ENCODE measurements at places on chromosomes 16 and 17.
A peak's percentile ranks its signal among the peaks of the same experiment; 100 is the strongest.

GRCh38 chr17:47159315-47159714 is 29.8 kb downstream of the CDC27 start:
- no peak for DNase-seq

GRCh38 chr16:72367851-72368250 is 195.9 kb upstream of the PMFBP1 start:
- no peak for DNase-seq

DNA sequence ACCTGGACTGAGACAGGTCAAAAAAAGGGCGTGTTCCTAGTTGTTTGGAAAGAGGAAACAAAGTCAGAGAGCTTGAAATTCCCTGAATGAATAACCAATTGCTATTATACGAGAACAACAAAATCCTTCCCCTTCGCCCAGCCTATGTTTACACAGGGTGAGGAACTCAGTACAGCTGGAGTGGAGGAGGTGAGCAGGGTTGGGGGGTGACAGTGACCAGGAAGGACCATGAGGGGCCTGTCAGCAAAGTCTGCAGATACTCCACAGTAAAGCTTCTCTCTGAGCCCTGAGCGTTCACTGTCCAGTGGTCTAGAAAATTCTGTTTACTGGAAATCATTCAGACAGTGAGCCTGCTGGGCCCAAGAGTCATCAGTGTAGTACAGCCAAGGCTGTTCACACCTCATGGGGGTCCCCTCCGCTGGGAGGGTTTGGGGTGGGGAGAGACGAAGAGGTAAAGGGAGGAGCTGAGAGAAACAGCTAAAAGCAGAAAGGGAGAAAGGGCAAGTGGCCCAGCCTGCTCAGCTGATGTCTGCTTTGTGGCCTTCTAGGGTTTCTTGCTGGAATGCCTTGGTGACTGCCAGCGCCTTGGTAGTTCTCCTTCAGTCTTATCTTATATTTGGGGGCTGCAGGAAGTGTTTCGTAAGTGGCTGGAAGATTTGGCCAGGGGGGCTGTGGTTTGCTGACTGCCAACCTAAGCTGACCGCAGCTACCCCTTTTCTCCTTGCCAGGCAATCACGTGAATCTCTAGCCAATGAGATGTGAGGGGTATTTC is 5.7 kb downstream of the DUSP3 start:
- no peak for DNase-seq

DNA sequence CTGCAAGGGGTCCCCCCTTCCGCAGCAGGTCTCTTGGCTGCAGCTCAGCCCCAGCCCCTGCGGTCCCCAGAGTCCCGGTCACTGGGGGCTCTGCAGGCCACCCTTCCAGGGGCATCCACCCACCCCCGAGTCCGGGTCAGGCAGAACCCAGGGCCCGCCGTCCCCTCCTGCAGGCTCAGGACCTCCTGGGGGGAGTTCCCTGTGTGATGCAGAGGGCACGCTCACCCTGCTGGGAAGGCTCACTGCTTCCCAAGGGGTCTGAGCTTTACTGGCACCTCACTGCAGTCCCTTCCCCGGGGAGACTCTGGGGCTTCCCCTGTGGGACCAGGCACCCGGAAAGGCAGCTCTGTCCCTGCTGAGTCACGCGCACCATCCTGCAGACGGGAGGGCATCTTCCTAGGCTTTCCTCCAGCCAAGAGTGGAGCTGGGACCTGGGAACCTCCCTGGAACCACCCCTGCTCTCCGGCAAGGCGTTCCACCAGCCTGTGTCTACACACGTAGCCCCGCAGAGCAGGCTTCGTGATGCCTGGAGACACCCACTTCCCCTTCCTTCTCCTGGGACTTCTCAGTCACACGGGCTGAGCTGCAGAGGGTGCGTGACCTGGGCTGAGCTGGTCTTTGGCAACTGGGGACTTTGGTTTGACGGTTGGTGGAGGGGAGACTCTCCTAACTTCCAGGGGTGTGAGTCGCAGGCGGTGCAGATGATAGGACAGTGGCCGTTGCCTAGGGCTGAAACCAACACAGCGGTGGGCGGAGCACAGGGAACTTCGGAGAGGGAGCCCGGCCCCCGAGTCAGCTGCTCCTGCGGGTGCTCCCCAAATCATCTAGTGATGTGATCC is 23.4 kb downstream of the SLC25A10 start:
- no peak for DNase-seq

- DNase-seq, result no peak
These were observed 22.3 kb downstream of the PTRH2 start for GRCh38 chr17:59684967-59685366.

DNA sequence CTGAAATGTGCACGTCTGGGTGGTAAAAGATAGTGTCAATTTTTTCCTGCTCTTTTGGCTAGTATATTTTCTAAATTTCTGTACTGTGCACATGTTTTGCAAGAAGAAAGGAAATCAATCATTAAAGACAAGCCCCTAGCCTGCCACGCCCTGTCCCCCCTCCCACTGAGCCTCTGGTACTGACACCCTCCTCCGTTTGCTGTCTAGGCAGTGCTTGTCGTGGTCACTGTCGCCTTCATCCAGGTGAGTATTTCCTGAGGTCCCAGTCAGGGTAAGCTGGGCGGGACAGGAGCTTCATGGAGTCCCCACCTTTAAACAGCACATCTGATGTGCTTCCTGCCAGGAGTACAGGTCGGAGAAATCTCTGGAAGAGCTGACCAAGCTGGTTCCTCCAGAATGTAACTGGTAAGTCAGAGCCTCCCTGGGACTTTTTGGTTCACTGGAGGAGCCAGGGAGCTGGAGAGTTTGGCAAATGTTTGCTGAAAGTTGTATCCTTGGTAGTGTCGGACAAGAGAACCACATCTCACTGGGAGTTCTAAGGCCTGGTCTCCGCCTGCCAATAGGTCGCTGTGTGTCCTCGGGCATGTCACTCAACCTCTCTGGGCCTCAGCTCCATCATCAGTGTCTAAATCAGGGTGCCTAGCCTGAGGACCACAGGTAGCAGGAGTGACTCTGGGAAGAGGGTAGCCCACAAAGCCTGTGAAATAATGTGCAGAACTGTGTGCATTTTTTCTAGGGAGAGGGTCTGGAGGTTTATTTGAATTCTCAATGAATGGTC is 42.2 kb downstream of the ATP2C2 start:
- no peak for DNase-seq

DNA sequence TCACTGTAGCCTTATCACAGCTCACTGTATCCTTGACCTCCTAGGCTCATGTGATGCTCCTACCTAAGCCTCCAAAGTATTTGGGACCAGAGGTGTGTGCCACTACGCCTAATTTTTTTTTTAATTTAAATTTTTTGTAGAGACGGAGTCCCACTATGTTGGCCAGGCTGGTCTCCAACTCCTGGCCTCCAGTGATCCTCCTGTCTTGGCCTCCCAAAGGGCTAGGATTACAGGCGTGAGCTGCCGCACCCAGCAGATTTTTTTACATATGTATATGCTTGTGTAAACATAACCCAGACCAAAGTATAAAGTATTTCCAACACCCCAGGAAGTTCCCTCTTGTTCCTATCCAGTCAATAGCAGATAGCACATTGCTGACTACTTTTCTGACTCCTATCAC is 1.7 kb upstream of the PGP start:
- DNase-seq, result no peak

- no peak for DNase-seq
These were observed 2.4 kb downstream of the NDE1 start for GRCh38 chr16:15652293-15653001.

DNA sequence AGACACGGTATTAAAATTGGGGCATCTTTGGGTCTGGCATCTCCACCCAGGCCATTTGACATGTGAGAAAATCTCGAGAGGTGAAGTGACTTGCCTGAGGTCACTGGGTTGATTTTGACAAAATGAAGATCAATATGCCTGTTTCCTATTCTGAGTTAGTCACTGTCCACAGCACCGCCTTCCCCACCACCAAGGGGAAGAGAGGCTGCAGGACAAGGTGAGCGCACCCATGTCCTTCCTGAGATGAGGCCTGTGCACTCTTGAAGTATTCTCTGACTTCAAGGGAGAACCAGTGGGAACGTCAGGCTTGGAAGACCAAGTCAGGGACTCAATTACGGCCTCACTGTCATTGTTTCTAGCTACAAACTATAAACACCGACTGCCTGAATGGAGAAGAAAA is 49.9 kb upstream of the WSB1 start:
- no peak for DNase-seq

DNA sequence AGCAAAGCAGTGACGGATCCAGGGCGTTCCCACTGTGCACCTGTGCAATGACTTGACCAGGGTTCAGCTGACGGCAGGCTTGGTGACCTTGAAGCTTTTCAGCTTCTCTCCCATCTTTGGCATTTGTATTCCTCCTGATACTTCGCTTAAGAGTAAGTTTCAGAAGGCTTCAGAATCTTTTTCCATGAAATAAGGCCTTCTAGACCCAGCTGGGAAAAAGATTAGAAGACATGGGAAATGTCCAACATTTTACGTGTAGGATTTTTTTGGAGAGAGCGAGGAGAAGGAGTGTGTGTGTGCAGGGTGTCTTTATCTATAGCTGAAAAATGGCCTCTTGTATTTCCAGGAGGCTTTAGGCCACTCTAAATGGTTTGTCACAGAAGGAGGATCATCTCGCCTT is 104.1 kb downstream of the BANP start:
- DNase-seq, result no peak

- no peak for DNase-seq
These were observed 42.1 kb downstream of the TMEM114 start for GRCh38 chr16:8548166-8548565.

- no peak for DNase-seq
These were observed 6.5 kb upstream of the USP32 start for GRCh38 chr17:60398227-60398959.

- no peak for DNase-seq
These were observed 39.2 kb upstream of the SLC12A3 start for GRCh38 chr16:56825826-56826225.

GRCh38 chr17:68740555-68741447 is 139.6 kb upstream of the FAM20A start:
- DNase-seq, result no peak

GRCh38 chr16:84629580-84629979 is 11.7 kb upstream of the COTL1 start:
- no peak for DNase-seq

DNA sequence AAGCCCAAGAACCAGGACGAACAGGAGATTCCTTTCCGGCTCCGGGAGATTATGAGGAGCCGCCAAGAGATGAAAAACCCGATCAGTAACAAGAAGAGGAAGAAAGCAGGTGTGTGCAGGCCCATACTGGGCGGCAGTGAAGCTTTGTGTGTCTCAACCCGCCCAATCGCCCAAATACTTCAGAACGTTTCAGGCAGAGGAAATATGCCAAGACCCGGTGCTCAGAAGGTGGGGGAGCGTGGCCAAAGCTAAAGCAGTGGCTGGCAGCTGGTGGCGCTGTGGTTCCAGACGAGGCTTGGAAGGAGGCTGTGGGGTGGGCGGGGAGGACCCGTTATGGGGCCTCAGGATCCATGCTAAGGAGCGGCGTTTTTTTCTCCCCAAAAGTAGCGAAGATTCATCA is 1.2 kb downstream of the CCDC137 start:
- DNase-seq, result no peak

DNA sequence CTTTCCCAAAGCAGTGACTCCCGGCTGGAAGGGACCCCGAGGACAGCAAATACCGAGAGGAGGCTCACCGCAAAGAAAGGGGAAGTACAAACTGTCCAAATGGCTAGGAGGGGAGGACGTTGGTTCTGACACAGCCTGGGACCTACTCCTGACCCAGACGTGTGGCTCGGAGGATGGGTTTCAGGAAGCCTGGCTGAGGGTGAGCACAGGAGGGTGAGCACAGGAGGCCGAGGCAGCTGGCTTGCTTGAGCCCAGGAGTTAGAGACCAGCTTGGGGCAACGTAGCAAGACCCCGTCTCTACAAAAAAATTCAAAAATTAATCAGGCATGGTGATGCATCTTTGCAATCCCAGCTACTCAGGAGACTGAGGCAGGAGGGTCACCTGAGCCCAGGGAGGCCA is 83.2 kb downstream of the C16orf78 start:
- no peak for DNase-seq

- DNase-seq, result no peak
These were observed 3.9 kb upstream of the SOX9 start for GRCh38 chr17:72116661-72117521.

- DNase-seq, result peak; percentile 92
These were observed 1.4 kb upstream of the BAHCC1 start for GRCh38 chr17:81393684-81394376.

GRCh38 chr17:81676906-81677305 is 6.7 kb downstream of the ARL16 start:
- no peak for DNase-seq

- no peak for DNase-seq
These were observed 51.3 kb upstream of the IRX6 start for GRCh38 chr16:55272744-55273143.

Measured in D721Med (cell line).